ENCODE measurements at places on chromosomes 2 and 18.

- no peak for DNase-seq
These were observed 167.1 kb upstream of the STK17B start for GRCh38 chr2:196338440-196338839.

- DNase-seq, result no peak
These were observed 18.0 kb upstream of the AP1S3 start for GRCh38 chr2:223855426-223855825.

DNA sequence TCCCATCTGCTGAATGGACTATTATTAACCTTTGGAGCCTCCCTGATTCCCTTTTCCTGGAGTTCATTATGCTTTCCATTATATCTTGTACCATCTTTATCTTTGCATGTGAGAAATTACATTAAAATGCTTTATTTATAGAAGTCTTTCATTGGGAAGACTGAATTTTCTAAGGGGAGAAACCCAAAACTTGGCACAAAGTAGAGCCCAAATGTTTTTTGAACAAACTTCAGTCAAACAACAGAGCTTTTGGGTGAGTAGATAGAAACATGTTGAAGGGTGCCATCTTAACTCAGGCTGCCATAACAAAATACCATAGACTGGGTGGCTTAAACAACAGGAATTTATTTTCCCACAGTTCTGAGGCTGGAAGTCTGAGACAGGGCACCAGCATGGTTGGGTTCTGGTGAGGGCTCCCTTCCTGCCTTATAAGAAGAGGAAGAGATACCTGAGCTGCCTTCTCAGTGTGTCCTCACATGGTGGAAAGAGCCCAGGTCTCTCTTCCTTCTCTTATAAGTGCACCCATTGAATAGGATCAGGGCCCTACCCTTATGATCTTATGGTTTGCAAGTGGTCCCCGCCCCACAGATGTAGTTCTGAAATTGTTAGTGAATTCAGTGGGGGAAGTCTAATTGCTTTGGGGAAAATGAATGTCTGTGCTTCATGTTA, 19.2 kb downstream of the RALB start:
- DNase-seq, result peak; percentile 55

- no peak for DNase-seq
These were observed 4.3 kb upstream of the ASIC4 start for GRCh38 chr2:219509780-219510511.

GRCh38 chr2:157820193-157820592, 55.9 kb downstream of the ACVR1 start:
- DNase-seq, result no peak
